Hepatocyte (in vitro differentiated cells): ENCODE measurements at places on chromosomes 4 and X. TPM values are rescaled to one million over a fixed set of nuclear protein-coding genes. Genes with fewer than 3 reads are reported as not detected.

The CXCL1 gene
- 8.3 and 9.6 TPM in 2 replicates for total RNA-seq

The HTR2C gene
- 0.04 and 0.27 TPM in 2 replicates for total RNA-seq

The SPATA18 gene
- 7.8 and 12.3 TPM in 2 replicates for total RNA-seq

DNA sequence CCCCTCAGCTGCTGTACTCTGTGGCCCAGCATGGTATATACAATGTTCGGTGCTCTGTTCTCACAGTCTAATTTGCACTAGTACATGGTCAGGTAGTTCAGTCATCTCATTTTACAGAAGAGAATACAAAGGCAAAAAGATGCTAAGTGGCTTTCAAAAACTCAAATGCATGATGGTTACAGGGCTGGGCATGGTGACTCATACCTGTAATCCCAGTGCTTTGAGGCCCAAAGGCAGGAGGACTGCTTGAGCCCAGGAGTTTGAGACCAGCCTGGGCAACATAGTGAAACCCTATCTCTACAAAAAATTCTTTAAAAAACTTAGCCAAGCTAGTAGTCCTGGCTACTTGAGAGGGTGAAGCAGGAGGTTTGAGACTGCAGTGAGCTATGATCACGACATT, 210.5 kb upstream of the KIT start:
- DNase-seq: no peak

GRCh38 chr4:56048702-56049431, 100.1 kb downstream of the CEP135 start:
- peak; percentile 91 for DNase-seq

- peak; percentile 64 for DNase-seq
Measured at GRCh38 chrX:34578237-34578636, 78.8 kb downstream of the TMEM47 start.

DNA sequence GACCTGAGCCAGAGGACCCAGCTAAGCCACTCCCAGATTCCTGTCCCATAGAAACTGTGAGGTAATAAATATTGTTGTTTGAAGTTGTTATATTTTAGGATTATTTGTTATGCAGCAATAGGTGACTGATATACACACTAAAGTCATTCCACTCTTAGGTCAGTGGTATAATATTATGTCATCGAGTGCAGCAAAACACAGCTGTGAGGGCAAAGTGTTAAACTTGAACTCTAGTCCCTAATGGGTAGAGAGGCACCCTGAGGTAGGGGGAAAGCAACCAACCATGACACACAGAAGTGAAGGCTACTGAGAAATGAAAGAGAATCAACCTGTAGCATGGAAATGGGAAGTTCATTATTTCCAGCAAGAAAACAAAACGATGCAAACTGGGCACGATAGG, 66.6 kb downstream of the ATXN3L start:
- no peak for DNase-seq

- no peak for DNase-seq
Measured at GRCh38 chr4:87179751-87180150, 40.7 kb downstream of the KLHL8 start.
